MG63 (cell line): ENCODE measurements at places on chromosomes 7 and 10.

- peak; percentile 49 for DNase-seq
Measured at GRCh38 chr7:77199013-77199966, at the start of gene FGL2. FGL2 (minus strand) TSS chr7:77199819; CDS start chr7:77199793, 26 bp downstream.

GRCh38 chr10:130968511-130968910, 343.0 kb downstream of the TCERG1L start:
- DNase-seq: no peak

DNA sequence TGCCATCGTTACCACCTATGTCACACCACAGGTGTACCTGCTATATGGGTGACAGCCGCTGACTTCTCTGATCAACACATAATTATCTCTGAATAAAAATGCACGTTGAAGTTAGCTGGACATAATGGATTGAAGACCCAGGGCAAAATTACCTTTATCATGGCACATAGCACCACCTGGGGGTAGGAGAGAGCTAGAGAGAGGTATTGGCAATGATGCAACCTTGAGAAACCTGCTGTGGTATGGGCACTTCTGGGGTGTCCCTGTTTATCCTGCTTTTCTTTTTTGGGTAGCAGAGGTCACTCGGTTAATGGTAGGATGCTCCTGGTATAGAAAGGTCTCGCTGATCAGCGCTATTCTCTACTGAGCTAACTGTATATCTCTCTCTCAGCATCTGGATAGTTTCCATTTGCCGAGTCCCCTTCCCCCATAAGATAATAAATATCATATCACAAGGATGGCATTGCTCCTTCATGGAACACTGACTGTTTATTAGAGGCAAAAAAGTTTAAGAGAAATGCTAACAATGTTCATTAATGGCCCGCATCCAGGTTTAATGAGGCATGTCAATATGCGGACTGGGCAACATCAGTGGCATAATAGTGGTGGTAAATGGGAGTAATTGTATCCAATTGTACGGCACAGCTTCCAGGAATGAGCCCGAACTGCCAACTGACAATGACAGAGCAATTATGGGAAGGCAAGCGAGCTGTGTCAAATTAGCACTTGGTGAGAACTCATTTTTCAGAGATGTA, 323.1 kb downstream of the TFEC start:
- peak; percentile 6 for DNase-seq

GRCh38 chr7:369476-370258, 79.7 kb downstream of the FOXL3 start:
- no peak for DNase-seq

- no peak for DNase-seq
Measured at GRCh38 chr10:129495698-129496097, 28.7 kb downstream of the MGMT start.

- DNase-seq: no peak
Measured at GRCh38 chr10:32268788-32269187, 78.2 kb downstream of the EPC1 start.

DNA sequence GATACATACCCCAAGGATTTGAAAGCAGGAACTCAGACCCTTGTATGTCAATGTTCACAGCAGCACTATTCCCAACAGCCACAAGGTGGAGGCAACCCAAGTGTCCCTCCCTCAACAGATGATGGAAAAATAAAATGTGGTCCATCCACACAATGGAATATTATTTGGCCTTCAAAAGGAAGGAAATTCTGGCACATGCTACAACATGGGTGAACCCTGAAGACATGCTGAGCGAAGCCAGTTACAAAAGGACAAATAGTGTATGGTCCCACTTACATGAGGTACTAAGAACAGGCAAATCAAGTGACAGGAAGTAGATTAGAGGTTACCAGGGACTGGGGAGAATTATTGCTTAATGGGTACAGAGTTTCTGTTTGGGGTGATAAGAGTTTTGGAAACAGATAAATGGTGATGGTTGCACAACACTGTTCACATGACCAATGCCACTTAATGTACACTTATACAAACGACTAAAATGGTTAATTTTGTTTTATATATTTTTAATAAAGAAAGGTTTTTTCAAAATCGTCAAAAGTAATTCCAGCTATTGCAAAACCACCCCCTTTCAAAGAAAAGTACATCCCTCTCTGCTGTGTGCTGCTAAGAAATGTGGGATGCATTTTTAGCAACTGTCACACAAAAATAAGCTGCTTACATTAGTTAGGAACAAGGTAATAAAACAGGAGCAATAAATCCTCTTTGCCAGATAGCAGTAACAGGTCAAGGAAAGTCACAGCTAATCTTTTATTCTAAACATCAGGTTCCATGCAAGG, 85.7 kb downstream of the GRB10 start:
- DNase-seq: no peak

DNA sequence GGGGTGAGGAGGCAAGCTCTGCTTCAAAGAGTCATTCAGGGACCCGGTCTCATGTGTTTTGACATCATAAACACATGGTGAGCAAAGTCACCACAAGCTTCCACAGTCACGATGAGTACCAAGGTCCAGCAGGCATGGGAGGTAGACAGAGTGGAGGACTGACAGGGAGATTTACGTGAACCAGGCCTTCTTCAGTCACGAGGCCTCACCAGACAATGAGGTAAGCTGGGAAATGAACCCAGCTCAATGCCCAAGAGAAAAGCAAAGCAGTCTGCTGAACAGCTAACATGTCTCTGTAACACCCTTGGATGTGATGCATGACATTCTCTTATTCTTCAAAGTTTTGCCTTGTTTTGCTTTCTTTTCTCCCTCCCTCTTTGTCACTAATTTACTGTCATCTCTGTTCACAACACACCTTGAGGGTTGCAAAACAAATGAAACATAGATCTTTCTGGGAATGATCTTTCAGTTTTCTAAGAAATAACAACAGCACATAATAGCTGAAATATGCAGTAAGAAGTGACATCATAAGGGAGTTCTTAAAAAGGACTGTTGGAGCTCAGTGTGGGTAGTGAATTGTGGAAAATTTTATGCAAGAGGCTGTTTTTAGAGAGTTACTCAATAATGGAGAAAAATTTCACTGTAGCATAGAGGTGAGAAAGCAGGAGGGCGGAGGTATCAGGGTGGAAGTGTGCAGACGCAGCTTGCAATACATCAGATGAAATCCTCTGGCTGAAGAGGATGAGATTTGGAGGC, 9.0 kb downstream of the PPP1R17 start:
- no peak for DNase-seq

DNA sequence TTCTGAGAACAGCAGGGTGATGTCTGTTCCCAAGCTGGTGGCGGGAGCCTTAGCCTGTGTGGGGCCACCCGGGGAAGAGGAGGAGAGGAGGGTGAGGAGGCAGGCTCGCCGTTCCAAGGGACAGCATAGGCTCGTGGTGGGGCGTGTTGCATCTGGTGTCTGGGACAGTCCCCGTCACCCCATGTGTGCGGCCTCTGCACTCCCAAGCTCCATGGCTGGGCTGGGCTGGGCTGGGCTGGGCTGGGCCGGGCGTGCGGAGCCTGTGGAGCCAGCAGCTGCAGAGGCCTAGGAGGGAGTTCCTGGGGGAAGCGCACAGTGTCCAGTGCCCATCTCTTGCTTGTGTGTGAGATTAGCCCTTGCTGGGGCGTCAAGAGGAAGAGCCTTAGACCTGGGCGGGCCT, 20.9 kb upstream of the TTYH3 start:
- no peak for DNase-seq

- DNase-seq: no peak
Measured at GRCh38 chr7:94666879-94667587, 11.1 kb upstream of the SGCE start.

- DNase-seq: no peak
Measured at GRCh38 chr10:58382489-58382995, 2.7 kb upstream of the TFAM start.

DNA sequence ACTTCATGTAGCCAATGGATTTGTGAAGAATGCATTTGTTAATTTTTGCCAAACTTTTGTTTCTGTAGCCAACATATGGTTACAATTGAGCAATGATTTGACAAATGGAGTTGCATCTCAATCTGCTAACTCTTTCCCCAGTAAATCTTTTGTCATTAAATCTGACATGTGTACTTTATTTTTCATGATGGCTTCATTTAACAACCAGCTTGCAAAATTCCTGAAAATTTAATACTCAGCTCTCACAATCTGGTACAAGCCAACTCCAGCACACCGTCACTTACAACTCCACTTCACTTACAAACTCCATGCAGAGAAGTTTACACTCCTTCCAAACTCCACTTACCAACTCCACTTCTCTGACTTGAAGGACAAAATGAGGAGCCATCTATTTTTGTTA, 26.5 kb upstream of the HIBADH start:
- DNase-seq: no peak

- DNase-seq: no peak
Measured at GRCh38 chr10:127888521-127889312, 4.0 kb downstream of the CLRN3 start.

GRCh38 chr10:11329062-11329673, 282.3 kb downstream of the USP6NL start:
- peak; percentile 27 for DNase-seq

DNA sequence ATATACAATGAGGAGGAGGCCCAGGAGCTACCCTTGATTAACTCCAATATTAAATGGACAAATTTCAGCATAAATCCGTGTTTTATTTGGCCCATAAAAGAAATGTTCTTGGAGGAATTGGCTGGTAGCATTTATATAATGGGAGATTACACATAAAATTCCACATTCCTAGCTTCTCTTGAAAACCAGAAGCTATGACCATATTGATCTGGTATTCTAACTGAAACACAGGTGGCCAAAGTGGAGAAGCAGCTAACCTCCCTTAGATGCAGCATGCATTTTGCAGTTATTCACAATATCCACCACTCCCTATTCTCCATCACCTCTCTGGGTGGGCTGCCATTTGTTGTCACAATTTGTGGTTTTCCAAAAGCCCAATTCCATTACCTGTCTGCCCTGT, 148.8 kb upstream of the CACNA2D1 start:
- DNase-seq: no peak

- no peak for DNase-seq
Measured at GRCh38 chr10:11104772-11105675, 87.4 kb downstream of the CELF2 start.

- no peak for DNase-seq
Measured at GRCh38 chr10:125017547-125018298, 75.8 kb downstream of the ZRANB1 start.

DNA sequence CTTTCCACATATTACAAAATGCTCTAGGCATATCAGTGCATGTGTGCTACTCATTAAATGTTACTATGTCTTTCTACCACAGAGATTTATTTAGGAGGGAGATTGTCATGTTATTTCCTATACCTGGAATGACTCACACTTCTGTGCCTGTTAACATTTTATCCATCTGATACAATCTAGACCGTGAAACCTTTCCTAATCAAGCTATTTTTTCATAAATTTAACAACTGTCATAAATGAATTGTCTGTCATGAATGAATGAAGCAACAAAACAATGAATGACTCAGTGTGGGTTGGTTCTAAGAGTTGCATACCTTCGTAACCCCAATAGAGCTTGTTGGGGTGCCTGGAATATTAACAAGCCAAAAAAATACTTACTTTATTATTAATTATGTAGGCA, 554.3 kb downstream of the GRM8 start:
- DNase-seq: no peak

GRCh38 chr10:24136070-24136469, 72.9 kb upstream of the KIAA1217 start:
- no peak for DNase-seq

DNA sequence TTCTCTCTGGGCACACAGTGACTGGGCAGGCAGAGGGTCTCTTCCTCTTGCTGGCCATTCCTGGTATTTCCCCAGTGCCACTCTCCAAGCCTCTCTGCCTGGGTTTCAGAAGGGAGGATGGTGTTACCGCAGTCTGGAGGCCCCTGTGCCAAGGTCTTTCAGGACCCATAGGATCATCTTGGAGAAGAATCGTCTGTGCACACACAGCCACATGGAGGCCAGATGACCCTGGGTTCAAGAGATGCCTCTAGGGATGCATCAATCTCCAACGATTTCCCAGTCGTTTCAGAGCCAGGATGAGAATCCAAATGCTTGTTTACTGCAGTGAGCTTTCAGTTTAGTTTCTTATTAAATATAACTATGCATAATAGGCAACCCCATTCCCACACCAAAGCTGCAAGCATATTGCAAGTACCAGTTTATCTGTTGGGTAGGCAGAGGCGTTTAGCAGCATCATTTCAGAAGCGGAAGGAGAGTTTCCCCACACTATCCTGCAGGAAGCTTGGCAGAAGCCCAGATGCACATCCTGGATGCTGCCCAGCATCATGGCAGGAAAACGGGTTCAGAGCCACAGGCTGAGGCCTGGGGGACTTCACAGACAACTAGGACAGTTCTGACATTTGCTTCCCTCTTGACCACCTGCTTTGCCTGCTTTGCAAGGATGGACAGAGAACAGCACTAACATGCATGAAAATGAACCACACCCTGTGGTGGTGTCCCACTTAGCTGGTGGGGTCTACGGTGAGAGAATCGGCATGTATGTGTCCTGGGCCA, 134.7 kb upstream of the FAM20C start:
- no peak for DNase-seq

- DNase-seq: no peak
Measured at GRCh38 chr7:29805886-29806207, 461 bp upstream of the WIPF3 start.

- peak; percentile 48 for DNase-seq
Measured at GRCh38 chr10:89337484-89337883, 9.7 kb downstream of the IFIT3 start.

GRCh38 chr7:69640925-69641594, 42.8 kb downstream of the AUTS2 start:
- no peak for DNase-seq

- DNase-seq: no peak
Measured at GRCh38 chr7:156793334-156793733, 99.6 kb downstream of the LMBR1 start.

GRCh38 chr10:114655671-114656070, 2.4 kb downstream of the ABLIM1 start:
- DNase-seq: no peak

DNA sequence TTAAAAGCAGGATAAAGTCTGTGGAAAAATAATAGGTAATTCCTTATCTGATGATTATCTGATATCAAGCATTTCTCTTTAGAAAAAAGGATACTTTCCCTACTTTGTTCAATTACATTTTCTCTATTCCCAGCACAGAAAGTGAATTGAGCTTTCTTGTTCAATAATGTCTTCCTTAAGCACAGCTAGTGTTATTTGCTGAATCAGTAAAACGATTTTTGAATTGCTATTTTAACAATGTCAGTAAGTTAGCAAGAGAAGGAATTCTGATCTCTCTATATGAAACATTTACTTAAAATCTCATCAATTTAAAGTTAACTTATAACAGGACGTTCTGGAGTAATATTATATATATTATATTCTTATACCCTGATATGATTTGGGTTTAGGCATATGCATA, 337.2 kb upstream of the ANKRD30A start:
- no peak for DNase-seq

DNA sequence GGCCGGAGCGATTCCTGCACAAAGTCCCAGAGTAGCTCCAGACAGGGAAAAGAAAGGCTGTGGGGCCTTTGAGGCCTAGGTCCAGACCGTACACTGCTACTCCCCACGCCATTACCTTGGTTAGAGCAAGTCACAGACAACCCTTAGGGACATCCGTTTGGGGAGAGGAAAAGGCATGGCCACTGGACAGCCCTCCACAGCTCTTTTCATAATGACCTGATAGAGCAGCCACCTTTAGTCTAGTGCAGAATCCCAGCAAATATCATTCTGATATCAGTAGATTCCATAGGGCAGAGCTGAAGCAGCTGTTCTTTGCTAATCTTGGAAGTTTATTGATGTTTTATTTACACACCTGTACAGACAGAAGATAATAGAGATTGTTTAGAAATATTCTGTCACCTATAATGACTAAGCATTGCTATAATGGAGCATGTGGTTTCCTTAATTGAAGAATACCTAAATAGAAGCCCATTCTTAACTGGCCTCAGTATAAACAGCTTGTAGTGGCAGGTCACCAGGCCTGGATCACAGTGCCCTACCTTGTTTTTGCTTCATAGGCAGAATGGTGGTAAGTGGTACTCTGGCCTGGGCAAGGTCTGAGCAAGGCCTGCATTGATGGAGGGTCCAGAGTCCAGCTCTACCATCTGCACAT, 27.9 kb downstream of the OGDH start:
- no peak for DNase-seq
